ENCODE measurements at places on chromosomes 7 and 10.

DNA sequence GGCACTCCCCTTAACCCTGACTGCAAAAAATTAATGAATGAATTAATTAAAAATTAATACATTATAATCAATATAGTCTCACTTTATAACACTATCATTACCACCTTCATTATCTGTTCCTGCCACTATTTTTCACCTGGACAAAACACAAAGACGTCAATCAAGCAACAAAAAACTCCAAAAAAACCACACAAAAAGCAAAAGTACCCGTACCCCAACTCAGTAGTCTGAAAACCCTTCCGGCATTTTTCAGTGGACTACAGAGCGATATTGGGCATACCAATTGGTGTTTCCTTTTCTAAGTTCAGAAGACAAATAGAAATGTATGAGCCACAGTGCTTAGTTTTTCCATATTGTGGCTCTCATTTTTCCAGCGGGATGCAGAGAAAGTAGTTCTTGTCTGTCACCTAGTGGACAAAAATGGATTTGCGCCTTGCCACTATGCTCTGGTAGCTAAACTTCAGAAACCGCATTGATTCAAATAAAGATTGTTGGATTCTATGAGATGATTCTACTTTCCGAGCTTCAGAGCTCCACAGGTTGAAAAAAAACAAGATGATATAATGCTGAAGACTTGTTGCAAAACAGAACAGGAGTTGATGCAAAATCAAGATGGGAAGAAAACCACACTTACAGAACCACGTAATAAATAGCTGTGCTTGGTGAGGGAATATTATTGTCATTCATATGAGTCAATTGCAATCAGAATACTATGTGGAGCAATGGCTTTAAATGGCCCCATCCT, 50.6 kb upstream of the ITGB1 start:
- peak; percentile 40 for ATAC-seq

DNA sequence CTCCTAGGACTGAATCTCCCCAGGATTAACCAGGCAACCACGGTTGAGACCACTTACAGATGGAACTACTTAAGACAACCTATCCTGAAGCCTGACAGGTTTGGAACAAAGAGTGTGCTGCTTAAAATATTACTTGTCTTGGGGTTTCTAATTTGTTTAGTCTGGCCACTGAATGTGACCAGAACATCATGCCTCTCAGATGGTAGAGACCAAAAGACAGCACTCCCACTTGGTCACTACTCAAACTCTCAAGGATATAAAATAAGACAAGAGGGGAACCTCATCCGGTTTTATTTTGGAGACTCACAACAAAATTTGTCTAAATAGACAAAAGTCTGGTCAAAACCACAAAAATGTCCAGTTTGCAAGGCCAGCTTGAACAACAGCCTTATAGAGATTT, 15.3 kb downstream of the MRPL32 start:
- no peak for ATAC-seq

DNA sequence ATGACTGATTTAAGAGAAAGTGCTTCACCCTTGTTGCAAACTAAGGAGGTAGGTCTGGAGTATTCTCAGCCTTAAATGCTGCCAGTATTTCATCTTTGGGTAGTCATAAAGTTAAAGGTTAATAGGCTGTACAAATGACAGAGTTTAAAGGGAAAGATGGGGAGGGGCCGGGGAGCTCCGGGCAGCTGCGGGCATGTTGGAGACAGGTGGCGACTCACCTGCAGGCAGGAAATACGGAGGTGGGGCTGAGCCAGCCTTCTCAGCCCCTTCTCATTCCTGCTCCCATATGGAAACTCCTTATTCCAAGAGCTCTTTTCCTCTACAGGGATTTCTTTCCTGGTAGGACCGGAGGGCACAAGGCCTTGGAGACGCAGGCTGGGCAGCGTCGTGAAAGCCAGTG, 31.8 kb upstream of the HMX3 start:
- ATAC-seq, result no peak

DNA sequence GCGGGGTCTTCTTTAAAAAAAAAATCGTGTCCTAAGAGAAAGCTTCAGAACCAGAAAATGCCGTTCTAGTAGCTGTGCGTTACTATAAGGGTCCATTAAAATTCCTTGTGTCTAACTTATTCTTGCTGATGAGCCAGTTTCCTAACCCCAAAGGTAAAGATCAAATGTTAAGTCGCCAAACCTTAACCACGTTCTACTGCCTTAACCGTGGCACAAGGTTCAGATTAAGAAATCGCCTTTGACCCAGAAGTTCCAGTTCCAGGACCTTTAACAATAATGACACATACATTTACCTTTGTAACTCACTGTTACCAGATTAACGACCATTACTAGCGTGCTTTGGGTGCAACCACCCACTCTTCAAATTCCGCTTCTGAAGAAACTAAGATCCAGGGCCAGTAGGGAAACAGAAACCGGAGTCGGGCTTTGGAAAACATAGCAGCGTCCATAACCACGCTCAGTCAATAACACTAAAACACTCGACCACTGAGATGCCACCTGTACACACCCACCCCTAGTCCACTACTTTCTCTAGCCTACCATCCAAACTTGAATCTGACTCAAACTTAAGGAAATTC, 620 bp downstream of the BET1 start:
- ATAC-seq, result peak; percentile 62

DNA sequence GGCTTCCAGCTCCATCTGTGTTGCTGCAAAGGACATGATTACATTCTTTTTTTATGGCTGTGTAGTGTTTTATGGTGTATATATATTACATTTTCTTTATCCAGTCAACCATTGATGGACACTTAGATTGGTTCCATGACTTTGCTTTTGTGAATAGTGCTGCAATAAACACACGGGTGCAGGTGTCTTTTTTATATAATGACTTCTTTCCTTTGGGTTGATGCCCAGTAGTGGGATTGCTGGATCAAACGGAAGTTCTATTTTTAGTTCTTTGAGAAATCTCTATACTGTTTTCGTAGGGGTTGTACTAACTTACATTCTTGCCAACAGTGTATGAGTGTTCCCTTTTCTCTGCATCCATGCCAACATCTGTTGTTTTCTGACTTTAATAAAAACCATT, 189.7 kb downstream of the ACTR3B start:
- ATAC-seq, result no peak

DNA sequence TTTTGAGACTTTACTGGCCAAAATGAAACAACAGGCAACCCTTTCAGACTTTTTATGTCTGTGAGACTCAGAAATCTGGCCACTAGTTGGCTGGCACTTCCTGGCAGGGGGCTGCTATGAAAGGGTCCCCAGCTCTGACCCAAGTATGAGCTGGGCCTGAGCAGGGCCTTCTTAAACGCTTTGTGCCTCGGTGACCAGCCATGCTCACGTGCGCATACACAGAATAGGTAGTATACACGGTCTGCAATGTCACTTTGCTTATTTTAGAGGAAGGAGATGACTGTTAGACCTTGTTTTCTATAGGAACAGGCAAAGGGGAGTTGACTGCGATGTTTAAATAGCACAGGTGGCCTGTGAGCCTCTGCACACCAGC, 129.6 kb downstream of the VIPR2 start:
- no peak for ATAC-seq

GRCh38 chr7:155660758-155661093, 16.3 kb downstream of the RBM33 start:
- no peak for ATAC-seq

GRCh38 chr10:118516716-118517115, 78.7 kb downstream of the PRLHR start:
- ATAC-seq, result no peak

Measured in SK-N-SH treated with all-trans-retinoic acid at 6 μM for 48 hours (cell line).